ENCODE measurements at places on chromosomes 1 and 21. TPM values are rescaled to one million over a fixed set of nuclear protein-coding genes. Genes with fewer than 3 reads are reported as not detected.

The CD52 gene
- total RNA-seq: 1.7 TPM

The KDF1 gene
- total RNA-seq: not detected

The GSTM5 gene
- 19.4 TPM for total RNA-seq

The GOLT1A gene
- total RNA-seq: 0.09 TPM

The TMPRSS3 gene
- total RNA-seq: not detected

The RXFP4 gene
- not detected for total RNA-seq
